Stimulated activated CD4-positive, alpha-beta T cell treated with anti-CD3 and anti-CD28 coated beads, Interleukin-12 subunit alpha, Interleukin-12 subunit beta, amount 100 ng/mL, for 24 hours (primary cell): ENCODE measurements at places on chromosomes 16 and 17.

GRCh38 chr16:78892951-78893733 lies 707.4 kb downstream of the MAF start:
- no peak for DNase-seq

- no peak for DNase-seq
Measured at GRCh38 chr17:49523196-49523595, 28.1 kb downstream of the NGFR start.

GRCh38 chr17:64025732-64026294 lies 5.4 kb upstream of the ICAM2 start:
- peak; percentile 84 for DNase-seq

DNA sequence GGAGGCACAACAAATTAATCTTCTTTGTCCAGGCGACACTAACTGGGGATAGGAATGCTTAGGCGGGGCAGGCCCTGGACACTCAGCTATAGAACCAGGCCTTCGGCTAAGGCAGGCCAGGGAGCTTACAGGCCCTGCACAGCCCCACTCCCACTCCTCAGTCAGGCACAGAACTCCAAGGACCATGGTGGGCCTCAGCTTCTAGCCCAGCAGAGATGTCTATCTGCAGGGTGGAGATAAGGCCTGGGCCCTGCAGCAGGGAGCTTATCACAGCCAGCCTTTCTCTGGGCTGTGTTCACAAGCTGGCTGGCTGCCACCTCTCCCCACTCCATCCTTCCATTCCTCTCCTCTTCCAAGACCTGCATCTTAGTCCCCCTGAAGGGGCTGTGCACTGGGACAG lies 68.1 kb downstream of the TMEM132E start:
- no peak for DNase-seq

- DNase-seq: no peak
Measured at GRCh38 chr16:68233085-68233834, 2.7 kb downstream of the ESRP2 start.

- DNase-seq: no peak
Measured at GRCh38 chr16:87947356-87948118, 3.7 kb upstream of the BANP start.

DNA sequence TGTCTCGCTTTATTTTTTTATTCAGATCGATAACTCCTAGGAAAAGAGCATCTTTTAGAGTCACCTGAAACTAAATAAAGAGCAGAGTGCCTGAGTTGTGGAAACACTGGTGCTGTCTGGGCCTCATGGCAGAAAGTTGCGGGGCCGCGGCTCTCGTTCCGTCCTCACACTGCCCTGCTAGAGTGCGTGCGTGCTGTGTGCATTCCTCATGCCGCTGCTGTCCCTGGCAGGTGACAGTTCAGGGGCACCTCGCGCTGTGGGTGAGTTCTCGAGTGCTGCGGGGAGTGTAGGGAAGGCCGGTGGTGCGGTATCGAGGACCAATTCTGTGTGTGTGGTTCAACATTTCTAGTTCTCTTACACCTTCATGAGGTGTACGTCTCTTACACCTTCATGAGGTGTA lies 136.6 kb downstream of the RPTOR start:
- DNase-seq: no peak

DNA sequence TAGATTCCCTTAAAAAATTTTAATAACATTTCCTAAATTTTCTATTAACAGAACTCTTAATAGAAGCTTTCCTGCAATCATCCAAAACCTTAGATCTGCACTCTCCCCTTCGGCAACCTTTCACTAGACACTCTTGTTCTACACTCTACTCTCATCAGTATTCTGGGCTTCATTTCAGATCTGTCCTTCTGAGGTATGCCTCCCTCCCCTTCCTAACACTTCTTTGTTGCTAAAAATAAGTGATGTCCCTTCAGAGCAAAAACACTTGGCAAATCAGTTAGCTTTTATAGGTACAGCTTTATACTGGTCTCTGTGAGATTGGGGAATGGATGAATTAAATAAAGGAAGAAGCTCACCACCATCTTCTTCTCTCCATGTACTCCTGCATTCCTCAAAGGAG lies 28.2 kb upstream of the GNAO1 start:
- no peak for DNase-seq
